ENCODE measurements at places on chromosomes 12 and 14.

- no peak for DNase-seq
Measured at GRCh38 chr12:2353691-2354090, 300.9 kb downstream of the CACNA1C start.

- DNase-seq: no peak
Measured at GRCh38 chr14:34484726-34485125, 22.7 kb upstream of the SPTSSA start.

- DNase-seq: no peak
Measured at GRCh38 chr12:1272142-1272541, 281.1 kb downstream of the ERC1 start.

DNA sequence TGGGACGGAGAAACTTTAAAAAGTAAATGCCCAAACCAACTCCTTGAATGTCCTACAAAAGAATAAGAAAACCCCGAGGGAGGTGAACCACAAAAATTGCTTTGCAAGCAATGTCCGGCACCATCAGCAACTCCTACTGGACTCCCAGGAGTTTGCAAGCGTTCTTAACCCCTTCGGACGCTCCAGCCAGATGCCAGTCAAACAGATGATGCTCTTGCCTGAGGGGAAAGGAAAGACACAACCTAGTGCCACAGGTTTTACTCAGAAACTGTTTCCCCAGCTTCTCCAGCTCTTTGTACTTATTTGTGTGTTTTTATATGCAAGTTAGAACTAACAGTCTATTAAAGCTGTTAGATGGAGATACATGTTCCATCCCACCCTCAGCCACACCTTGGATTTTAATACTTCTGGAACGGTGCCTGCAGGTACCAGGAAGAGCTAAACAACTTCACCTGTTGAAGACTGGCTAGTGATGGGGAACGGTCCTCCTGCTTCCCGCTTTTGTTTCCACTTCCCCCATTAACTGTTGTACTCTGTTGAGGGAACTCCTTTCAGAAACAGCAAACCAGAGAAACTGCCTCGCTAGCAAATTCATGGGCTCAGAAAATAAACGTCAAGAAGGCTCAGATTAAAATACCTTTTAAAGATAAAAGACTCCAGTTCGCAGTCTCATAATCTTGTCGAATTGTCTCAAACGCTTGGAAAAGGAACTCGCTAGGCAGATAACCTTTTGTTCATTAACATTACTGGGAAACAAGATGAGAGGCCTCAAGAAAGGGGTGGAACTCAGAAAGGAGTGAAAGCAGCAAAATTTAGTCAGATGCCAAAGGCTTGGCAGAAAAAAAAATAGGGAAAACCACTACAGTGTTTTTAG, 1.1 kb upstream of the FERMT2 start:
- DNase-seq: no peak

DNA sequence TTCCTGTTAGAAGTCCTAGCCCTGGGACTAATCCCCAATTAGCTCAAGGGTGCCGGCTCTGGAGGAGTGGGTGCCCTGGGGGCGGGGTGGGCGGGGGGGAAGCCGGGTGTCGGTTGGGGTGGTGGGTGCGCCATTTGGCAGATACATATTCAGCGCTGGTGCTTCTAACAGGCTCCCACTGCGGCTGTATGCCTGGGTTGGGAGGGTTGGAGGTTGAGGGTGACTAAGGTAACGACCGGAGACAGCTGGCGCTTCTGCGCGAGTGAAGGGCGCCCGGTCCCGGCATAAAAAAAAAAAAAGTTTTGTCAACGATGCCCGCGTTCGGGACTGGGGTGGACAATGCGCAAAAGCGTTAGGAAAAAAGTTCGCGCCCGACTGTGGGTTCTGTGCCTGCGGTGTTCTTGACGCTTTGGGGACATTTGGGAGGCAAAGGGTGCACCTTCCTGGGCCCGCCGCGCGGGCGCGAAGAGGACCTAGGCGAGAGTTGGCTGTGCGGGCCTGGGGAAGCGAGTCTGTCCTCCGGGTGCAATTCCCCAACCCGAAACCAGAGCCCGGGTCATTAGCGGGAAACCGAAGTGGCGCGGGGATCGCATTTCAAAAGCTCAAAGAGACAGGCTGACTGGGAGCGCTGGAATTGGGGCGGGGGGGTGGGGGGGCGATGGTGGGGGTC, 19.2 kb downstream of the TBX3 start:
- DNase-seq: no peak

DNA sequence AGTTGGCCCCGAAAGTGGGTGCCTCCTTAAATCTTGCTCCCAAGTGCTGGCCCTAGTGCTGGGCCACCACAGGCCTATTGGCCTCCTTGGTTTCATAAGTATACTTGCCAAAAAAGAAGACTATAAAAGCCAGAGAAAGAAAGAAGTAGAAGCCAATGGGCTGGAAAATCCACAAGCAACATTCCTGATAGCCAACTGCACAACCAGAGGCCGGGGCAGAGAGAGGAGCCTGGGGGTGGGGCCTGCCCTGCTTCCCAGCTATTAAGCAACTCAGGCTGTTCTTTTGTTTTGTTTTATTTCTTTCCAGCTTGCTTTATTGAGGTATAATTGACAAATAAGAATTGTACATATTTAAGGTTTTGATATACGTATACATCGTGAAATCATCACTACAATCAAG, 177.2 kb upstream of the NTF3 start:
- no peak for DNase-seq

- DNase-seq: no peak
Measured at GRCh38 chr14:68342216-68342763, 450.6 kb downstream of the ZFP36L1 start.

DNA sequence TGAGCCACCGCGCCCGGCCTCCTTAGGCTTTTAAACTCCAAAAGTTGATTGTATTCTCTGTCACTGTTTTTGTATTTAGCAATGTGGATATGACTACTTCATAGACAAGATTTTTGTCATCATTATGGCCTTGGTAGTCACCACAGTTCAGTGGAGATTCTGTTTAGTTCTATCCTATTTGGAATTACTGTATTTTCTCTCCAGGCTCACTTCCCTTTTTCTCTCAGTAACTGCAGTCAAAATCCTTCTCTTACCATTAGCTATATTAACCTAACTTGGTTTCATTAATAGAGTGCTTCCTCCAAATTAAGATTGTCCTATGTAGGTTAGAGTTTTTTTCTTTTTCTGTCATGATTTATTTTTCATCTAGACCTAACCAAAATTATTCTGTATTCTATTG, 283.9 kb downstream of the TMTC2 start:
- DNase-seq: no peak

- no peak for DNase-seq
Measured at GRCh38 chr12:13377698-13378097, 181.2 kb downstream of the EMP1 start.

DNA sequence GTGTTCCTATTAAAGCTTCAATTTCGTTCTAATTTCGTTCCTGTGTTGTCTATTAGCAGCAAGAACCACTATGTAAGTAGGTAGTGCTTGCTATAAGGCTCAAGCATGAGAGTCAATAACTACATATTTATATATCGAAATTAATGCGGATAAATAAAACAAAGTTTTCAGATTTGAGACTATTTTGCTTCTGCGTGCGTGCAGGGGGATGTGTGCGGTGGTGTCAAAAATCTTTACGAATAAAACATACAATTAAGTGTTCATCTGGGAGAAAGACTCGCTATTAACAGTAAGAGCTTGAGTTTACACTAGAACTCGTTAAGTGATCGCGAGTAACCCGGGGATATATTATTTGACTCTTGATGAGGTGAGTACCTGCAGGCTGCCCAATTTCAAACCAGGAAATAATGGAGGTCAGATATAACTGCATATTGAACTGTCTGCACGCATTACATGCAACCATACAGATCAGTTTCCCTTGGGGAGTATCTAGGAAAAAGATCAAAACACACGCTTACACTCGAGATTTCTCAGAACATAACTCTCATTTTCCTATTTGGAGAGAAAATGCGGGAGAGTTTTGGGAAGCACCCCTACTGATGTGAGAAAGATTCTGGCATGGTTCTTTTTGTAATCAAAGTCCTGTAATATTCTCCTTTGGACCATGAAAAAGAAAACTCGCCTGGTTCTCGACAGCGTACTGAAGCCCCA, 813 bp downstream of the TWF1 start:
- no peak for DNase-seq

- DNase-seq: no peak
Measured at GRCh38 chr14:94793901-94794300, 24.0 kb upstream of the GSC start.

DNA sequence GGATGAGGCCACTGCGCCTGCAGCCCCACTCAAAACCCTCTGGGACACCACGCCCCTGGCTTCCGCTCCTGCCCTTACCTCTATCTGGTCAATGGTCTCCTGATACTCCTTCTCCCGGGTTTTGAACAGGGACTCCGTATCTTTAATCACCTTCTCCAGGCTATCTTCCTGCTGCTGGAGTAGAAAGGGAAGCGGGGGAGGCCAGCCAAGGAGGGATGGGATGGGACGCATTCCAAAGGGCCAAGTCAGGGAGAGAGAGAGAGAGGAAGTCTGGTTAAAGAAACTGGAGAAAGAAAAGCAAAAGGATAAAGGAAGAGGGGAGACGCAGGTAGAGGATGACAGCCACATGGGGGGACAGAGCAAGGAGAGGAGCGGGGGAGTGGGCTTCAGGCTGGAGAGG, 7.9 kb downstream of the IFFO1 start:
- no peak for DNase-seq

- DNase-seq: no peak
Measured at GRCh38 chr12:48286665-48287064, 64.1 kb downstream of the ZNF641 start.

GRCh38 chr12:107329569-107330324, 236.4 kb upstream of the CRY1 start:
- DNase-seq: no peak

DNA sequence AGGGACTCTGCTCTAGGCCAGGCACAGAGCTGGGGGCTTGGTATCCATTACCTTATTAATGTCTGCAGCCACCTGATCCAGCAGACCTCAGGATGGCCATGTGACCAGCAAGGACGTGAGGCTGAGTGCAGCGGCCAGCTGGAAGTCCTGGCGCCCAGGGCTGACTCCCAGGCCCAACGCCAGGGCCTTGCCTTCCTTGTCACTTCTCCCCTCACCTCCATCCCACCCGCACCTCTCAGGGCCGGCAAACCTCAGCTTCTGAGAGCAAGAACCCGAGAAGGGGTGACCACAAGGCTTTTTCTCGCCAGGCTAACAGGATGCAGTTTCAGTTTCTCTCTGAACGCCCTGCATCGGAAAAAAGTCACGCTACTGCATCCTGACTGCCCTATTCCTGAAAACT, 15.4 kb downstream of the RAB35 start:
- no peak for DNase-seq

- DNase-seq: peak; percentile 62
Measured at GRCh38 chr12:52741375-52742195, 35.6 kb downstream of the KRT76 start.

DNA sequence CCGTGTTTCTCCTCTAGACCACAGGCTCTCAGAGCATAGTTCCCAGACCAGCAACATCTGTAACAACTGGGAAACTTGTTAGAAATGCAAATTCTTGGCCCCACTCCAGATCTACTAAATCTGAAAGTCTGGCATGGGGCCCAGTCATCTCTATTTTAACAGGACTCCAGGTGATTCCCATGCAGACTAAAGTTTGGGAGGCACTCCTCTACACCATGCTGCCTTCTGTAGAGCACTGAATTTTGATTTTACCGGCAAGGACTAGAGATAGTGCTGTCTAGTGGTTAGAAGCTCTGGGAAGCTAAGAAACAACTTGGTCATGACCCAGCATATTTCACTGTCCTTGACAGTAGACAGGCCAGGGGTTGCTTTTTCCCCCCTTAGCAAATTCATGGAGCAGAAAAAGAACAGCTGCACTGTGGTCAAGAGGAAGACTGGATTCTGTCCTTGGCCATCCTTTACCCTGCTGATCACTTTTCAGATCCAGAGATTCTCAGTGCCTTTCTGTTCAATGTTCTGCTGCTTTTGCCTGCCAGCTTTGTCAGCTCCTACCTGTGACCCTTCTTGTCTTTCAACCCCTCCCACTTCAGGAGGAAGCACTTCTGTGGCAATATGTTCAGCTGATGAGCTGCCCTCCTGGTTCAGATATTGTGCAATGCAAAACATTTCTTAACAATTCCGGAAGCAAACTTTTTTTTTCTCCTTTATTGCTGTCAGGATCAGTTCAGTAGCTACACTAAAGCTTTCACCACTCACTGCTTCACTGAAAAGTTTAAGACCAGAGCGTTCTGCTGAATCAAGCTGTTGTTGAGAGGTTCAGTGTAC, 133.8 kb upstream of the NUDT4 start:
- DNase-seq: no peak

DNA sequence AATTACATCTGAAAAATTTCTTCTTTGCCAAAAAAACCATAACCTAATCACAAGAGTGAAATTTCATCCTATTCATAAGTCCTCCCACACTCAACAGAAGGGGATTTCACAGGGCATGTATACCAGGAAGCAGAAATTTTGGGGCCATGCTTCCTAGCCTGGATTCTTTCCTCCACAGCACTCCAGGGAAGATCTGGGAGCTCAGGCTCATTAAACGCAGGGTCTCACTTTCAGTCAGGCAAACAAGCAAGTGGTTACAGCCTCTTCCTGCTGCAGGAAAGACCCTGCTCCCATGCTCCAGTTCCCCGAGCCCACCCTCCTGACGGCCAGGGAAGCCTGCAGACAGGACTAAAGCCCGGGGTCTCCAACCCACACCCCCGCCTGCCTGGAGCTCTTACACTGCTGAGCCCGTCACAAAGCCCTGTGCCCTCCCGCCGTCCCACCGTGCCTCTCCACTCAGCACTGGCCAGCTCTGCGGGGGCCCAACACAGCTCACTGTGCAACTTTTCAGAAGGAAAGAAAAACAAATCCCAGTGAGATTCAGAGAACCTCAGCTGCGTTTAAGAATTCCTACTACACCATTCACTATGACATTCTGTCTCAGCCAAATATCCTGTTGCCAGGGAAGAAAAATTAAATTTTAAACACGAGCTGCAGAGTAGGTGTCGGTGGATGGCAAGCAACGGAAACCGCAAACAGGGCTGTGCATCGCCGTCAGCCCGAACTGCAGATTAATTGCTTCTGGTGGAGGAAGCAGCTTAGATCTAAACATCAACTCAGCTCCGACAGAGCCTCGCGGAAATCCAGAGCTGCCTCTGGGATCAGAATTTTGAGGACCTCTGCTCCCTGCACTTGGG, 106.7 kb upstream of the SFSWAP start:
- DNase-seq: peak; percentile 14

- no peak for DNase-seq
Measured at GRCh38 chr12:98296462-98297079, 218.8 kb upstream of the TMPO start.

DNA sequence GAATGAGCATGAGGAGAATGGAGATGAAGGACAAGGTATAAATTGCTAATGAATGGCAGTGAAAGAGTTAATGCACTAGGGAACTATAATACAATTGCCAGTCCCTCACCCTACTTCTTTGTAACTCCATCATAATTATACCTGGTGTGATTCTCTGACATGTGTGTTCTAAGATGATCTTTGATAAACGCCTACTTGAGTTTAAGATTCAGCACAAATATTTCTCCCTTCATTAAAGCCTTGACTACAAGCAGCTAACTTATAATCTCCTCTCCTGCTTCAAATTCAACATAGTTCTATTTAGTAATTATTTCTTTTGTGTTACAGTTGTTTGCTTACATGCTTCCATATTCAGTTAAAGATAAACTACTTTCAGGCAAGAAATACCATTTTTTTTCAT, 9.7 kb upstream of the CLEC2A start:
- DNase-seq: no peak

GRCh38 chr14:81946834-81947798, 413.5 kb upstream of the SEL1L start:
- no peak for DNase-seq
